ENCODE measurements at places on chromosomes 5 and 9.

DNA sequence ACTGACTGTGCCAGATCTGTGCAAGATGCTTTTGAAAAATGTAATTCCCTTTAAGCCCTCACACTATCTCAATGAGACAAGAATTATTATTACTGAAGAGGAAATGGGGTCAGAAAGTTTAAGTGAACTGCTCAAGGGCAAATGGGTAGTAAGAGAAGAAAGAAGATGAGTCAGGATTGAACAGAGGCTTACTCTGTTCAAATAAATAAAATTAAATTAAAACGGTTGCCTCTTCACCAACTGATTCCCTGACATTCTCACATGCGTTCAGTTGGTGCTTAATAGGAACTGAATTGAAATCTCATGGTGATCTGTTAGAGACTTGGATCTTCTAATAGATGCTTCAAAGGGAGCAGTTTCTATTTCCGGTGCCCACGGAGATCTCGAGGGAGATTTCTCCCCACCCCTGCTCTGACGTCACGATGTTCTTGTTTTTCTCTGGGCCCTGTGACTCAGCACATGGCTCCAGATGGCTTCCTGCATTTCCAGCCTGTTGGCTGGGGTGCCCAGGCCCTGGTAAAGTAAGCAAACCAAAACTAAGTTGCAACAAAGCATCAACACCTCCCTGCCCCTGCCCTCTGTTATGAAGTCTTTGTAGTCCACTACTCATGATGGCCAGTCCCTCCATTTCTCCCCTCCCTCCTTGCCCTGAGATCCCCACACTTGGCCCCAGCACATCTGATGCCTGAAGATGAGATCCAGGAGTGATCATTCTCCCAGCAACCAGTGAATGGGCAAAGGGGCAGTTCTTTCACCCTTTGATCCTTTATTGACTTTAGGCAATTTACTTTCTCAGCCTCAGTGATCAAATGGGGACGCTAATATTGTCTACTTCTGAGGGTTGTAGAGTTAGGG, 106.1 kb upstream of the CPEB4 start:
- DNase-seq, result no peak

- DNase-seq, result no peak
These were observed 13.2 kb downstream of the PTGS1 start for GRCh38 chr9:122383992-122384461.

DNA sequence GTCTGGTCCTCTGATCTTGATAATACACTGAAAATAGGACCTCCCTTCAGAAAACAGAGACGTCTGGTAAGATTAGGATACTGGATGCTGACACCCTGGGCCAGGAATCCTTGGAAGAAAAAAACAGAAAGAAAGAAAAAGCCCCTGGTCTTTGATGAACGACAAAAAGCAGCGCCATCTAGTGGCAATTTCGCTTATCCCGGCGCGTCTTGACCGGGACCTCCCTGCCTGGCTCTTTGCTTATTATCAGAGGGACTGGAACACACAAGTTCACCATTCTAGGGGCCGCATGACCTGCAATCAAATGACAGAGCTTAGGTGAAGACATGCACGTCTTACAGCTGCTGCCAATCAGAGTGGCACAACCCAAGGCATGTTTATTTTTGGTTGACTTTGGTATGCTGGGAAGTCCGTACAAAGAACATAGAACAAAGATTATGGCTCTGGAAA, 114.9 kb upstream of the NFIB start:
- peak; percentile 95 for DNase-seq

- DNase-seq, result no peak
These were observed 17.2 kb downstream of the PAM start for GRCh38 chr5:102772273-102772672.

DNA sequence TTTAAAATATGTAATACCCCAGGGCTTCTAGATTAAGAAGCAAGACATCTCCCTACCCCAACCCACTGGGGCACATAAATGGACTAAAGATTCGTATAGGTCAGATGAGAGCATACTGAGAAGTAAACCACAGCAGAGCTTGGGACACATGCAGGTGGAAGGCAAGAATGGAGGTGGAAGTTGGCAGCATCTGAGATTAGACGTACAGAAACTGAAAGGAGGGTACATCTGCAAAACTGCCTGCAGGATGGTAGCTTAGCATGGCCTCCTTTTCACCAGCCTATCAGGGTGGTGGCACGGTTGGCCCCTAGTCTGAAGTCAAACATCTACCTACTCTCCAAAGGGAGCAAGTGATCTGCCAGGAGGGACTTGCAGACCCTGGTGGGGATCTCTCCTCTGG, 181.8 kb downstream of the TSSK1B start:
- no peak for DNase-seq

DNA sequence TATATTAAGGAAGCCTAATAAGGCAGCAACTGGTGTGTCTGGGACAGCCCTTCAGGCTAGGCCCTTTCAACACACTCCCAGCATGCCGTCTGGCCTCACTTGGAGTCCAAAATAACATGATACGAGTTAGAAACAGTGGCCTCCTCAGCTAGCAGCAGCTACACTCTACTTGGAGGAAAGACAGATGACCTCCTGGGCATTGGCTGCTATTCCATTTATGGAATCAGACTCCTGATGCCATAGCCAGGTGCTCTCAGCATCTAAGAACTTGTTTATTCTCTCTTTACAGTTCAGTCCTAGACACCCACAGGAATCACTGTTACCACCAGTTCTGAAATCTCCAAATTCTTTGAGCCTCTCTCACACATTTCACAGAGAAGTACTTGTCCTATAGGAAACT, 31.8 kb downstream of the RUSC2 start:
- no peak for DNase-seq

DNA sequence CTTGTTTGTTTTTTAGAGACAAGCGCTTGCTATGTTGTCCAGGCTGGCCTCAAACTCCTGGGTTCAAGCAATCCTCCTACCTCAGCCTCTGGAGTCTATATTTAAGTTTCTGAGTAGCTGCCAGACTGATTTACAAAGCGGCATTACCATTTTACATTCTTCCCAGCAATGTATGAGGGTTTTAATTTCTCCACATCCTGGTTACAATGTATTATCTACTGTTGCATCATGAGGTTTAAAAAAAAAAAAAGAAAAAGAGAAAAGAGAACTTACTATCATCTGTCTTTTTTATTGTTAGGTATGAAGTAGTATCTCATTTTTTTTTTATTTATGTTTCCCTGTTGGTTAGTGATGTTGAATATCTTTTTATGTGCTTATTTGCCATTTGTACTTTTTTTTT, 18.9 kb upstream of the CLINT1 start:
- DNase-seq, result no peak

GRCh38 chr5:115817386-115817785, 927 bp upstream of the CDO1 start:
- peak; percentile 59 for DNase-seq

DNA sequence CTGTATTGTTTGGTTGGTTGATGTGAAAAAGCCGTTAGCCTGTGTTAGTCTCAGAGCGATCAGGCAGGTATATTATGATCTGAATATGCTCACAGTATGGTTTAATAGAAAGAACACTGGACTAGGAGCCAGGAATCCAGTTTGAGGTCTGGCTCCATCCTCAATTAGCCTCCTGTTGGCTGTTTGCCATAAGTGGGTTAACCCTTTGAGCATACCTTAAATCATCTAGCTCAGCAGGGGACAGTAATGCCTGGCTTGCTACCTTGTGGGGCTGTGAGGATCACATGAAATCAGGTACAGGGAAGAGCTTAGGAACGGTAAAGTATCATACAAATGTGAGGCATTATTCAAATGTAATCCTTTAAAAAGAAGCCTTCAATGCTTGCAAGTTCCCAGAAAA, 104.7 kb downstream of the CMYA5 start:
- no peak for DNase-seq
